ENCODE measurements at places on chromosomes 12 and 14. TPM values are rescaled to one million over a fixed set of nuclear protein-coding genes. Genes with fewer than 3 reads are reported as not detected.

GRCh38 chr12:123767613-123768012 is 5.5 kb downstream of the DNAH10 start:
- H3K4me1 ChIP-seq = peaks cover 3% of the 10 kb centered on the region
- DNase-seq = no peak
- H3K27me3 ChIP-seq = peaks cover 1% of the 10 kb centered on the region
- H3K27ac ChIP-seq = no peak overlapping the region
- H3K36me3 ChIP-seq = no peaks in the 10 kb centered on the region
- H3K4me3 ChIP-seq = no peak overlapping the region

Gene REM2
- not detected for total RNA-seq

DNA sequence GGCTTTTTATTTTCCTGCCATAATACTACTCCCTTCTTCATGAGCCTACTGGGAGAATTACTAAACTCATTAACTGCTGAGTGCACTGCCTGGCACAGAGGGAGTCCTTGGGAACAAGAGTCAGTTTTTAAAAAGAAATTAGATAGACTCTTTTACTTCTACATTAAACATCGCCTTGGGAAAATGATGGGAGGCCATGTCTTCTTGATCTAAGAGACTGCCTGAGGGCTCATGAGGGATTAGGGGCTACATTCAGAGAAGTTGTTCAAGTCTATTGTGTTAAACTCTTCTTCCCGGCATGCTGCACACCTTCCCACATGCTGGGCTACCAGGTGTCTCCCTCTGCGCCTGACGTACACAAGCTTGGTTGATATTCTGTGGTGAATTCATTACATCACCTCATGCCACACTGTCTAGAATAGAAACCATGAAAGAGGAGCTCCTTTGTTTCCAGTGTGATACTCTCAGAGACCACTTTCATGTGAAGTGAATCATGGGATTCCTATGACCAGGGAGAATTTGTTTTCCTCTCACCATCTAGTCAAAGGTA is 1422.3 kb downstream of the AACS start:
- no peaks in the 10 kb centered on the region for H3K36me3 ChIP-seq
- no peaks in the 10 kb centered on the region for H3K27me3 ChIP-seq
- DNase-seq = no peak
- no peak overlapping the region for H3K27ac ChIP-seq
- no peak overlapping the region for H3K4me3 ChIP-seq
- no peaks in the 10 kb centered on the region for H3K4me1 ChIP-seq

DNA sequence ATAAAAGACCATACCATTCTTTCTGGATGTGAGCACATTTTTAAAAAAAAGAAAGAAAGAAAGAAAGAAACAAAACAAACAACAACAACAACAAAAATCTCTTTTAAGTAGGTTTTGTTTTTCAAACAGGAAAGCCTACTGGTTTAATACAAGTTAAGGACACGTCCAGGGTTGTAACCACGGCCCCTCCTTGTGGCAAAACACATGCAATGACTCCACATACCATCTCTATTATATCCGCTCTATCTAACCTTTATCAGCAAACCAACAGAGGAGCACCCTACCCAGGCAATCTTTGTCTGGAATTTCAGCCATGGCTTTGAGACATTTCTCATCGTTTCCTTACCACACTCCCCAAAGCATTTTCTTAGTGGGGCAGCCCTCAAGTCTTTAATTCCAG is 360.5 kb upstream of the TMPO start:
- no peak overlapping the region for H3K27ac ChIP-seq
- H3K4me1 ChIP-seq = no peaks in the 10 kb centered on the region
- no peak overlapping the region for H3K4me3 ChIP-seq
- no peaks in the 10 kb centered on the region for H3K36me3 ChIP-seq
- no peaks in the 10 kb centered on the region for H3K27me3 ChIP-seq

Gene IKZF4
- 2.3 TPM for total RNA-seq

DNA sequence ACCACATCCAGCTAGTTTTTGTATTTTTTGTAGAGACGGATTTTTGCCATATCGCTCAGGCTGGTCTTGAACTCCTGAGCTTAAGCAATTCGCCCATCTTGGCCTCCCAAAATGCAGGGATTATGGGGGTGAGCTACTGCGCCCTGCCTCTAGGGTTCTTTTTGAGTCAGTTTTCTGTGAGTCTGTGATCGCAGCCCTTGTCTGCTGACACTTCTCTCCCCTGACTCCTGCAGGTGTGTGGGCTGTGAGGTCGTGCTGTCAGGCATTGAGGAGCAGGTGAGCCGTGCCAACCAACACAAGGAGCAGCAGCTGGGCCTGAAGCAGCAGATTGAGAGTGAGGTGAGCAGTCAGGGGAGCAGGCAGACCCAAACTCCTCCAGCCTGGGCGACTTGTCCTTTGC is 6.3 kb downstream of the COPS7A start:
- H3K36me3 ChIP-seq = peaks cover 69% of the 10 kb centered on the region
- H3K4me3 ChIP-seq = no peak overlapping the region
- no peaks in the 10 kb centered on the region for H3K27me3 ChIP-seq

Gene TMEM229B
- total RNA-seq = 2.6 TPM

Gene FLVCR2
- 10.7 TPM for total RNA-seq

- DNase-seq = no peak
- H3K4me3 ChIP-seq = no peak overlapping the region
- no peak overlapping the region for H3K27ac ChIP-seq
- no peaks in the 10 kb centered on the region for H3K36me3 ChIP-seq
- peaks cover 8% of the 10 kb centered on the region for H3K4me1 ChIP-seq
- no peaks in the 10 kb centered on the region for H3K27me3 ChIP-seq
These were observed 28.4 kb downstream of the RAD9B start for GRCh38 chr12:110530511-110530910.

- no peaks in the 10 kb centered on the region for H3K36me3 ChIP-seq
- H3K27ac ChIP-seq = peak overlapping the region; percentile 43
- DNase-seq = peak; percentile 97
These were observed 58.1 kb downstream of the PLEKHG3 start for GRCh38 chr14:64762044-64763034.

DNA sequence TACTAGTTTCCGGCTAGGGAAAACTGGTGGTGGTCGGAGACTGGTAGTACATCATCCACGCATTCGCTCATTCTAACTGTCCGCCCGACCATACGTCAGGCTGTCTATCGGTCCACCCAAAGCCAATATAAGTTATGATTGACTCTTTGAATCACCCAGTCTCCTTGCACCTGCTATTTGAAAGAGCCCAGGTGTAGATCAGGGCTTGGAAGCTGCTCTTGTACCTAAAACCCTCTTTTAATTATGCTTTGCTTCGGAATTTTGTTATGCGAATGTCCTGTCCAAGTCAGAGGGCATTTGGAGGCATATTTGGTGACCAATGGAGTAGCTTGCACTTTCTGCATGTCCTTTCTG is 5.7 kb upstream of the NKX2-1 start:
- H3K36me3 ChIP-seq = no peaks in the 10 kb centered on the region
- no peak overlapping the region for H3K4me3 ChIP-seq
- H3K27me3 ChIP-seq = peaks cover 36% of the 10 kb centered on the region
- H3K27ac ChIP-seq = no peak overlapping the region
- H3K4me1 ChIP-seq = peaks cover 46% of the 10 kb centered on the region

DNA sequence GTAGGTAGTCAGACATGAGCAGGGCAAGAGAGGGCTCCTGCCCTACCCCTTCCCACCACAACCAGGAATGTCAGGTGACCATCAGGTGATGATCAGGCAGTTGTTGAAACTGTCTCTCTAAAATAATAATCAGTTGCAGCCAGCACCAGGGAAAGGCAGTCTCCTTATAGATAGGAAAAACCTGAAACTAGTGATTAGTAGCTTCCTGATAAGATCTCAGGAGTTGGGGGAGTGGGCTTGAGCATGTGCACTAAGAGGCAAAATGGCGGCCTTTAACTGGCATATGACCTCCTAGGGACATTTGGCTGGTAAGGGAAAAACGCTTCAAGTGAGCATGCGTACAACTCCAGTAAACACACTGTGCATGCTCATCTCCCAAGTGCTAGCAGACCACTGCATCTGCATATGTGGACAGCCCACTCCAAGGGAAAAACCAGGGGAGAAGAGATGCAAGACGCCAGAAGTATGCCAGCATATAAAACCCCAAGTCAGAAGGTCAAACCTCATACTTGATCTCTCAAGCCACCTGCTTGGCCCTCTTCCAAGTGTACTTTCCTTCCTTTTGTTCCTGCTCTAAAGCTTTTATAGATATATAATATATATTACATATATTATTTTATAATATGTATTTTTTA is 37.1 kb downstream of the TGFB3 start:
- no peak overlapping the region for H3K27ac ChIP-seq
- no peaks in the 10 kb centered on the region for H3K4me1 ChIP-seq
- H3K27me3 ChIP-seq = no peaks in the 10 kb centered on the region
